ENCODE measurements at places on chromosomes 2 and 18. TPM values are rescaled to one million over a fixed set of nuclear protein-coding genes. Genes with fewer than 3 reads are reported as not detected.

GPR39 gene
- not detected for total RNA-seq

KLHL41 gene
- total RNA-seq, result 4.5 TPM

B3GNT2 gene
- total RNA-seq, result 37.0 TPM

DPP4 gene
- 140 TPM for total RNA-seq

BMP10 gene
- total RNA-seq, result not detected

Measured in melanocyte of skin (primary cell).